ENCODE measurements at places on chromosomes 2 and 18. TPM values are rescaled to one million over a fixed set of nuclear protein-coding genes. Genes with fewer than 3 reads are reported as not detected.

PLCD4 gene
- total RNA-seq: 0.73 TPM

ICOS gene
- total RNA-seq: not detected

ANKRD53 gene
- total RNA-seq: 0.97 TPM

- no peaks in the 10 kb centered on the region for H3K36me3 ChIP-seq
- H3K4me1 ChIP-seq: no peaks in the 10 kb centered on the region
- H3K27ac ChIP-seq: no peak overlapping the region
- H3K4me3 ChIP-seq: no peak overlapping the region
- no peak for DNase-seq
- peaks cover 4% of the 10 kb centered on the region for H3K27me3 ChIP-seq
These were observed 130.3 kb upstream of the SATB2 start for GRCh38 chr2:199588054-199588453.

DNA sequence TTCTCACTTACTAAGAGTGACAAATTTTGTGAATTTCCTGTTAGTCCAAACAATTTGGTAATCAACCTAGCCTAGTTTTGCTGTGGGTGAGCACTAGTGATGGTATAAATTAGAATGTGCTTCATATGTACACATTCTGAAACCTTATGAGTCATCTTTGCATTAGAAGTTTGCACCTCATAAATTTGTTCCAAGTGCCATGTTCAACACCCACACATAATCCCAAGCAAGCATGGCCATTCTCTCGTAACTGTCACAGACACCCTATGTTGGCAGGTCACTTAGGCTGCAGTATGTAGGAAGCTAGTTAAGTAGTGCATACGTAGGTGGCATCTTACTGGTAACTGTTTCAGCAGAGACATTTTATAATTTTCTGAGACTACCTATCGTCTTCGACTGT lies 46.9 kb downstream of the NAB1 start:
- no peak for DNase-seq
- peaks cover 5% of the 10 kb centered on the region for H3K36me3 ChIP-seq
- no peak overlapping the region for H3K4me3 ChIP-seq
- peaks cover 12% of the 10 kb centered on the region for H3K4me1 ChIP-seq
- H3K27me3 ChIP-seq: no peaks in the 10 kb centered on the region
- H3K27ac ChIP-seq: no peak overlapping the region

- H3K4me1 ChIP-seq: peaks cover 6% of the 10 kb centered on the region
- DNase-seq: peak; percentile 31
- H3K4me3 ChIP-seq: no peak overlapping the region
- peaks cover 44% of the 10 kb centered on the region for H3K27me3 ChIP-seq
These were observed 82.4 kb downstream of the MTCL1 start for GRCh38 chr18:8787794-8788193.

DNA sequence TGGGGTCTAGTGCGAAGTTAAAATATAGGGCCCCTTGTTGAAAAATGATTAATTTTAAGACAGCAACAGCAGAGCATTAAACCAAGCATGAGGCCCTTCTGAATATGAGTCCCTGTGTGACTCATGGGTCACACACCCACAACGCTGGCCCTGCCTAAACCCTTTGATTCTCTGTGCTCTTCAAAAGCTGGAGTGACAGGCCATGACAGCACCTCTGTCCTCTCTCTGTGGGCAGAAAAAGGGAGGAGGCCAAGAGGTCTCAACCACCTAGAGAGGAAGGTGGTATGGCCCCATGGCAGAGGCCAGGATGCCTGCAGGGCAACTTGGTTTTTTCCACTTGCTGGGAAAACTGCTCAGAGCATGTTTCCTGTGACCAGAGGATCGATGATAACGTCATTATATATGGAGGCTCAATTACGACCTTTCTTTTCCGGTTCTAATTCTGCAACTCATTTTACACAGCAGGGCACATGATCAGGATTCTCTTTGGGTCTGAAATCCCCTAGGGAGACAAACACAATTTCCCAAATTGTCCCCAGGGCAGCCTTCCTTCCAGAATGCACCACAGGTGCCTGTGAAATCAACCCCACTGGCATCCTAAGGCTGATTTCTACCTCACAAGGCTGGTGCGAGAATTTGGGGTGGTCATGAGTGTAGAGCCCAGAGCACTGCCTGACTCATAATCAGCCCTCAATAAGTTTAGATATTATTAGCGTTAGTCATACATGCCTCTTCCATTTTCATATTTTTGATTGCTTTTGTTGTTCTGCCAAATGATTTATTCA lies 102.0 kb upstream of the PPP1CB start:
- H3K4me3 ChIP-seq: no peak overlapping the region
- H3K4me1 ChIP-seq: no peaks in the 10 kb centered on the region
- H3K27me3 ChIP-seq: no peaks in the 10 kb centered on the region

DNA sequence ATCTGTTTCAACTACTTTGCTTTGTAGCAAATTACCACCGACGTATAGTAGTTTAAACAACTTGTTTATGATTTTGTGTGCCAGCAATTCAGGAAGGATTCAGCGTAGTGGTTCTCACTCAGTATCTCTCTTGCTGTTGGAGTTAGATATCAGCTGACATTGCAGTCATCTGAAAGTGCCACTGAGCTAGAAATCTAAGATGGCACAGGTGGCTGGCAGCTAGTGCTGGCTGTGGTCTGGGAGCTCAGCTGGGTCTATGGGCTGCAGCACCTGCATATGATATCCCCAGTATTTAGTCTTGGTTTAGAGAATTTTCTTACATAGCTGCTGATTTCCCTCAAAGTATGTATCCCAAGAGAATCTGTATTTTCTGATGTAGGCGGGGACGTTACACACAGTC lies 235.6 kb downstream of the SCG2 start:
- no peak overlapping the region for H3K27ac ChIP-seq
- no peak overlapping the region for H3K4me3 ChIP-seq
- H3K27me3 ChIP-seq: no peaks in the 10 kb centered on the region
- H3K4me1 ChIP-seq: no peaks in the 10 kb centered on the region
- no peak for DNase-seq

- peaks cover 54% of the 10 kb centered on the region for H3K36me3 ChIP-seq
- no peaks in the 10 kb centered on the region for H3K27me3 ChIP-seq
- H3K4me3 ChIP-seq: no peak overlapping the region
These were observed 21.7 kb downstream of the COX7A2L start for GRCh38 chr2:42339191-42339912.

- peak; percentile 73 for DNase-seq
- H3K27me3 ChIP-seq: no peaks in the 10 kb centered on the region
- H3K4me3 ChIP-seq: no peak overlapping the region
- no peak overlapping the region for H3K27ac ChIP-seq
- no peaks in the 10 kb centered on the region for H3K36me3 ChIP-seq
These were observed 13.3 kb upstream of the PRELID3A start for GRCh38 chr18:12394428-12394827.

GRCh38 chr2:74427551-74427950 lies 6.0 kb downstream of the WDR54 start:
- peak; percentile 65 for DNase-seq
- no peak overlapping the region for H3K27ac ChIP-seq
- H3K4me1 ChIP-seq: peaks cover 17% of the 10 kb centered on the region
- H3K27me3 ChIP-seq: no peaks in the 10 kb centered on the region

- DNase-seq: no peak
- no peaks in the 10 kb centered on the region for H3K27me3 ChIP-seq
- no peak overlapping the region for H3K4me3 ChIP-seq
- H3K27ac ChIP-seq: no peak overlapping the region
These were observed 491.4 kb upstream of the CRIM1 start for GRCh38 chr2:35864141-35864540.

DNA sequence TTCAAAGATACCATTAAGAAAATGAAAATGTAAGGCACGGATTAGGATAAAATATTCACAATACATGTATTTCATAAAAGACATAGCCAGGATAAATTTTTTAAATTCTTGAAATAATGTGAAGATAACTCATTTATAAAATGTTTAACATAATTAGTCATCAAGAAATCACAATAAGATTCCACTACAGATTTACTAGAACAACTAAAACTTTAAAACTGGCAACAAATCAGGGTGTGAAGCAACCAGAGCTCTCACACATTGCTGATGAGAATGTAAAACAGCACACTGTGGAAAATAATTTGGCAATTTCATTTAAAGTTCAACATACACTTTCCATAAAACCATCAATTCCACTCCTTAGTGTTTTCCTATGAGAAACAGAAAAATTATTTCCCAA lies 89.6 kb upstream of the UBE2E3 start:
- no peaks in the 10 kb centered on the region for H3K27me3 ChIP-seq
- H3K4me3 ChIP-seq: no peak overlapping the region
- H3K27ac ChIP-seq: no peak overlapping the region
- no peaks in the 10 kb centered on the region for H3K36me3 ChIP-seq

DNA sequence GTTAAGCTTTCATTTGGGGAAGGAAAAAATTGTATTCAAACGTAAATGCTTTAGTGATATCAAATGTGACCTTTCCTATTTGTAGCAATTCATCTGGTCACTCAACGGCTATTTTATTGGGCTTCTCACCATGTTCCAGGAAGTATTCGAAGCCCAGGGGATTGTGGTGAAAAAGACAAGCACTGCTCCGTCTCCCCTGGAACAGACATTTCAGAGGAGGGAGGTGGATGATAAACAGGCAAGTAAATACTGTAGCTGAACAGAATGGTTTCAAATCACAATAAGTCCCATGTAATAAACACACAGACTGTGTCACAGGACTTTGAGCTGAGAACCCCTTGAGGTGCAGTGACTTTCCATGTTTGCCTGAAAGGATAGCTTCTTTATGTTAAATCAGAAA lies 464.7 kb upstream of the HNRNPA3 start:
- no peaks in the 10 kb centered on the region for H3K36me3 ChIP-seq
- DNase-seq: no peak
- H3K4me1 ChIP-seq: peaks cover 14% of the 10 kb centered on the region
- no peak overlapping the region for H3K27ac ChIP-seq
- H3K4me3 ChIP-seq: no peak overlapping the region

DNA sequence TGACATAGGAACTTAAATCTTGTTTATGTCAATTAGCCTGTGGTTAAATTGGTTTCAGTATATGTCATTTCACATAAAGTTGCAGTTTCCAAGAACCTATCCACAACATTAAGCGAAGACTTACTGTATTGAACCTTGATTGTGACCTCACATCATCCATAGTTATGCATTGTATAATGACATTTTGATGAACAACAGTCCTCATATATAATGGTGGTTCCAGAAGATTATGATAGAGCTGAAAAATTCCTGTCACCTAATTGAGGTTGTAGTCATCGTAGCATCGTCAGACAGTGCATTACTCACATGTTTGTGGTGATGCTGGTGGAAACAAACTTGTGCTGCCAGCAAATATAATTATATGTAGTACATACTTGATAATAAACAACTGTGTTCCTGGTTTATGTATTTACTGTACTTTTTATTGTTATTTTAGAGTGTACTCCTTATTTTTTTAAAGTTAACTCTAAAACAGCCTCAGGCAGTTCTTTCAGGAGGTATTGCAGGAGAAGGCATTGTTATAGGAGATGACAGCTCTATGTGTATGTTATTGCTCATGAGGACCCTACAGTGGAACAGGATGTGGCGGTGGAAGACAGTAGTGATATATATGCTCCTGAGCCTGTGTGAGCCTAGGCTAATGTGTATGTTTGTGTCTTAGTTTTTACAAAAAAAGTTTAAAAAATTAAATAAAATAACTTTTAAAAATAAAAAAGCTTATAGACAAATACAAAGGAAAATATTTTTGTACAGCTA lies 56.6 kb downstream of the UBE2E3 start:
- H3K27ac ChIP-seq: no peak overlapping the region
- no peak for DNase-seq
- H3K27me3 ChIP-seq: no peaks in the 10 kb centered on the region
- H3K4me1 ChIP-seq: no peaks in the 10 kb centered on the region

GRCh38 chr2:66084948-66085590 lies 349.9 kb upstream of the MEIS1 start:
- DNase-seq: peak; percentile 52
- H3K4me3 ChIP-seq: no peak overlapping the region
- H3K27ac ChIP-seq: no peak overlapping the region
- H3K4me1 ChIP-seq: no peaks in the 10 kb centered on the region
- no peaks in the 10 kb centered on the region for H3K36me3 ChIP-seq

GRCh38 chr2:68292108-68292710 lies 27.5 kb downstream of the CNRIP1 start:
- no peak overlapping the region for H3K4me3 ChIP-seq
- no peaks in the 10 kb centered on the region for H3K27me3 ChIP-seq
- H3K36me3 ChIP-seq: no peaks in the 10 kb centered on the region
- H3K4me1 ChIP-seq: peaks cover 5% of the 10 kb centered on the region
- peak; percentile 58 for DNase-seq
- H3K27ac ChIP-seq: no peak overlapping the region

DNA sequence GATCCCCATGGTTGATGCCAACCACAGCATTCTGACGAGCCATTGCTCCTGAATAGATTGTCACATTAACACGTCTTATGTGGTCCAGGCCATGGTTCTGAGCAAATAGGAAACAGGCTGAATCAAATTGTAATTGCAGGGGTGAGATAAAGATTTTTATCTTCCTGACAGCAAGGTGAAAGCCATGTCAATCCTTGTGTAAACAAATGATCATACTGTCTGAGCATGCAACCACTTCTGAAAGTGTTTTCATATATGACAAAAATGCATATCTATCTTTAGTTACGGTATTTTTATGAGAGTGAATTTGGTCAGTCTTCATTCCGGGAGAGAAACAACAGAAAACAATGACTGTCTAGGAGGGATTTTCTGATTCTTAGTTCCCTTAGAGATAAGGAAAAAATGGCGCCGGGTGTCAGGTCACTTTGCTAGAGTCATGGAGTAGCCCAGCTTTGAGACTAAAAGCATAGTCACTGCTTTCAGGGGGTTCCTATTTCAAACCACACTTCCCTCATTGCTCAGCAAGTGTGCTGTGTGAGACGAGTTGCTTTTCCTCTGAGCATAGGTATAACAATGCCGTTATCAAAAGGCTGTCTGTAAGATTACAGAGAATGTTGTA lies 958.9 kb downstream of the DCDC2C start:
- no peak overlapping the region for H3K27ac ChIP-seq
- no peaks in the 10 kb centered on the region for H3K27me3 ChIP-seq
- H3K4me1 ChIP-seq: no peaks in the 10 kb centered on the region
- no peak for DNase-seq
- peak overlapping the region; percentile 44 for H3K4me3 ChIP-seq

DNA sequence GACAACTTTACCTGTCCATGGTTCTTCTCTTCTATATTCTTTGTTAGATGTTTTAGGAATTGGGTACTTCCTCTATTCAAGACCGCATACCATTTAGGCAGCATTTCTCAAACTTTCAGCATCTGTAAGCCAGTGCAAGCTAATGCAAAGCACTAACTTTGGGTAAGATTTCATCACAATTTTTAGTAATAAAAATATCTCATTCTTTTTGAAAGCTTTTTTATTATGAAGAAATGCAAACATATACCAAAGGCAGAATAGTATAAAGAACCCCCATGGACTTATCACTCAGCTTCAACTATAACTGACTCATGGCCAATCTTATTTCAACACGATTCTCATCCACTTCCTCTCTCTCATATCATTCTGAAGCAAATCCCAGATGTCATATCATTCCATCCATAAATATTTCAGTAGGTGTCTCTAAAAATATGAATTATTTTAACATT lies 32.9 kb downstream of the INO80C start:
- H3K36me3 ChIP-seq: no peaks in the 10 kb centered on the region
- DNase-seq: no peak

- H3K27me3 ChIP-seq: no peaks in the 10 kb centered on the region
- H3K36me3 ChIP-seq: no peaks in the 10 kb centered on the region
- H3K4me1 ChIP-seq: no peaks in the 10 kb centered on the region
- no peak overlapping the region for H3K4me3 ChIP-seq
- H3K27ac ChIP-seq: no peak overlapping the region
- no peak for DNase-seq
These were observed 268.3 kb upstream of the SALL3 start for GRCh38 chr18:78711316-78711715.

Measured in endodermal cell (in vitro differentiated cells).